Astrocyte (in vitro differentiated cells and primary cell): ENCODE measurements at places on chromosomes 2 and 18. TPM values are rescaled to one million over a fixed set of nuclear protein-coding genes. Genes with fewer than 3 reads are reported as not detected.
A peak's percentile ranks its signal among the peaks of the same experiment; 100 is the strongest.

- no peak for DNase-seq
- H3K4me3 ChIP-seq = no peak overlapping the region
- no peak overlapping the region for H3K27ac ChIP-seq
- H3K27me3 ChIP-seq = no peaks in the 10 kb centered on the region
- H3K36me3 ChIP-seq = no peaks in the 10 kb centered on the region
- H3K4me1 ChIP-seq = peaks cover 16% of the 10 kb centered on the region
Measured at GRCh38 chr2:216922175-216922780, 62.4 kb upstream of the TNP1 start.

DNA sequence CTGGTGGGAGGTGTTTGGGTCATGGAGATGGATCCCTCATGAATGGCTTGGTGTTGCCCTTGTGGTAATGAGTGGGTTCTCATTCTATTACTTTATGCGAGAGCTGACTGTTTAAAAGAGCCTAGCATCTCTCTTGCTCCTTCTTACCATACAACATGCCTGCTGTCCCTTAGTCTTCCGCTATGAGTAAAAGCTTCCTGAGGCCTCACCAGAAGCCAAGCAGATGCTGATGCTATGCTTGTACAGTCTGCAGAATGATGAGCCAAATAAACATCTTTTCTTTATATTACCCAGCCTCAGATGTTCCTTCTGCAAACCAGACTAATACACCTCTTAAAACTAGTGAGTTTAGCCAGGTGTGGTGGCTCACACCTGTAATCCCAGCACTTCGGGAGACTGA, 23.1 kb downstream of the EVA1A start:
- DNase-seq = no peak
- peaks cover 7% of the 10 kb centered on the region for H3K36me3 ChIP-seq
- no peaks in the 10 kb centered on the region for H3K4me1 ChIP-seq
- no peaks in the 10 kb centered on the region for H3K27me3 ChIP-seq
- H3K27ac ChIP-seq = no peak overlapping the region
- H3K4me3 ChIP-seq = no peak overlapping the region

The C2orf80 gene
- total RNA-seq = not detected in 2 replicates

The PLGLB1 gene
- total RNA-seq = 0.59 and 1.8 TPM in 2 replicates

The KATNAL2 gene
- 3.0 and 3.8 TPM in 2 replicates for total RNA-seq

DNA sequence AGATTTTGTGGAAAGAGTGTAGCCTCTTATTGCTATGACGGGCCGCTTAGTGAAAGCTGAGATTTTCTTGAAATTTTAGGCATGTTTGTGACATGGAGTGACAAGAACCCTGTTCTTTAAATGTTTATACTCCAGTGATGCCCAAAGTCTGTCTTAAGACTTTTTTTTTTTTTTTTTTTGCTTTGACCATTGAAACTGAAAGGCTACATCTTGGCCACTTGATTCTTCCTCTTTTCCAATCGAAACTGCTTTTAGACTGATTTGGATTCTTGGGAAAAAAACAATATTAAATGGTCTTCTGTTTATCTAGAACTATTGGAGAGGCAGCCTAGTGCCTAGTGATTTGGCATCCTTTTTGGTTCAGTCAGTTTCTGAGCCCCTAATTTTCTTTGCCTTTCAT, 2.4 kb upstream of the SLC8A1 start:
- no peak overlapping the region for H3K4me3 ChIP-seq
- peaks cover 11% of the 10 kb centered on the region for H3K4me1 ChIP-seq
- H3K36me3 ChIP-seq = no peaks in the 10 kb centered on the region
- no peak overlapping the region for H3K27ac ChIP-seq
- DNase-seq = no peak

DNA sequence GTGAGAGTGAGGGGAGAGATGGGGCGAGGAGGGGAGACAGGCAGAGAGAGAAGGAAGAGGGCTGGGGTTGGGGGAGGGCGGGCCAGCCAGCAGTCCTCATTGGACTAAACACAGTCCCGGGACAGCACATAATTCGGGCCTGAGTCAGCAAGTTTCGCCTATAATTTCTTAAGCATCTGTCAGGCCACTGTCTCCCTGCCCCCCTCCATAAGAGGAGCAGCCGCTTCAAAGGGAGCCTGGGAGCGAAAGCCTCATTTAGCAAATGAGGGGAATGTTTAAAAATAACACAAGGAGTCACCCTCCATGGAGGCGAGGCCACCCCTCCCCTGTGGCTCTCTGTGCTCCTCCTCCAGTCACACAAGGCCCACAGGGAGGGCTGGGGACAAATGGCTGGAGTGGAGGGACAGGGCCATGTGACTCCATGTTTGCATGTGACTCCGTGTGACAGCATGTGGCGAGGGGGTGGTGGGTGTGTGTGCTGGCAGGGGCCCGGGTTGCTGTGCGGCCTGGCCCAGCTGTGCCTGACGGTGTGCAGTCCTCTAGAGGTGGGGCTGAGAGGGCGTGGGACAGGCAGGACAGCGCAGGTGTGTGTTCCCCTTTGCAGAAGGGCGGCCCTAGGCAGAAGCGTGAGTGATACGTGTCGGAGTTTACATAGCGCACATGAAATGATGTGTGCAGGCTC, 162.4 kb downstream of the CELF4 start:
- peak overlapping the region; percentile 17 for H3K27ac ChIP-seq
- no peak overlapping the region for H3K4me3 ChIP-seq
- H3K4me1 ChIP-seq = peaks cover 5% of the 10 kb centered on the region
- H3K27me3 ChIP-seq = no peaks in the 10 kb centered on the region
- no peaks in the 10 kb centered on the region for H3K36me3 ChIP-seq

DNA sequence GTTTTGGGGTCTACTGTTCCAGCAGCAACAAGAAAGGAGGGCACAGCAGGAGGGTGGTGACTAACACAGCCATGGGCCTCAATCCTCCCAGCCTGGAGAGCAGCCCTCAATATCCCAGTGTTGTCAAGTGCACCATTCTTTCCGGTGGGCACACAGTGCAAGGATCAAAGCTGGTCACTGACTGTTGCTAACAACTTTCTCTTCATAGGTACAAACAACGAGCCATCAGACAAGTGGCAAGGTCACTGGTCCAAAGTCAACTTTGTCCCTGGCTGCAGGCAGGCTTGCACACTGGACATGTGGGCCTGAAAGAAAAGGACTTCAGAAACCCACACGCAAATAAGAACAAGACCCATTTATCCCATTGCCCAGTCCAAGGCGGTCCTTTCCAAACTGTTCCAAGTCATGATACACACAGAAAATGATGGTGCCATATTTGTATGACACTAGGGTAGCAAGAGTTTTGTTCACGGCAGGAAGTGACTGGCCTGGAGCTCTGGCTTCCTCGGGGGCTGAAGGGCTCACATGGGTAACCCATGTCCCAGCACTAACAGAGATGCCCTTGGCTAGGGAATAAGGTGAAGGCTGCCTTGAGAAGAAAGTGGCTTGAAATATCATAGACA, 57.0 kb downstream of the KCTD1 start:
- H3K4me3 ChIP-seq = no peak overlapping the region
- no peaks in the 10 kb centered on the region for H3K36me3 ChIP-seq
- no peak overlapping the region for H3K27ac ChIP-seq
- H3K4me1 ChIP-seq = peaks cover 3% of the 10 kb centered on the region

GRCh38 chr2:196066291-196067087, 2.1 kb downstream of the DNAH7 start:
- H3K27me3 ChIP-seq = no peaks in the 10 kb centered on the region
- no peaks in the 10 kb centered on the region for H3K4me1 ChIP-seq
- peak; percentile 14 for DNase-seq
- H3K36me3 ChIP-seq = no peaks in the 10 kb centered on the region

The FAHD2B gene
- 4.3 and 5.7 TPM in 2 replicates for total RNA-seq

The SAG gene
- total RNA-seq = not detected in 2 replicates

GRCh38 chr2:219548990-219549389, 5.2 kb downstream of the TMEM198 start:
- H3K4me3 ChIP-seq = no peak overlapping the region
- no peaks in the 10 kb centered on the region for H3K27me3 ChIP-seq
- H3K4me1 ChIP-seq = peaks cover 20% of the 10 kb centered on the region
- DNase-seq = no peak
- no peak overlapping the region for H3K27ac ChIP-seq

The SLC4A5 gene
- 0.36 and 0.41 TPM in 2 replicates for total RNA-seq

GRCh38 chr18:54094474-54094873, 130.0 kb downstream of the MBD2 start:
- no peaks in the 10 kb centered on the region for H3K27me3 ChIP-seq
- H3K36me3 ChIP-seq = no peaks in the 10 kb centered on the region
- H3K4me1 ChIP-seq = no peaks in the 10 kb centered on the region
- no peak for DNase-seq
- no peak overlapping the region for H3K27ac ChIP-seq

GRCh38 chr2:233011268-233011650, 1.8 kb downstream of the NGEF start:
- H3K4me1 ChIP-seq = no peaks in the 10 kb centered on the region
- no peaks in the 10 kb centered on the region for H3K27me3 ChIP-seq
- DNase-seq = no peak
- H3K27ac ChIP-seq = no peak overlapping the region

GRCh38 chr2:18752022-18752493, 162.7 kb upstream of the NT5C1B start:
- no peak overlapping the region for H3K4me3 ChIP-seq
- H3K27ac ChIP-seq = no peak overlapping the region
- H3K36me3 ChIP-seq = no peaks in the 10 kb centered on the region
- no peaks in the 10 kb centered on the region for H3K27me3 ChIP-seq

The ARHGEF33 gene
- 0.10 and 0.30 TPM in 2 replicates for total RNA-seq

GRCh38 chr18:8162802-8163201, 446.4 kb upstream of the RAB12 start:
- no peaks in the 10 kb centered on the region for H3K4me1 ChIP-seq
- H3K27ac ChIP-seq = no peak overlapping the region
- H3K36me3 ChIP-seq = no peaks in the 10 kb centered on the region
- no peak overlapping the region for H3K4me3 ChIP-seq
- no peak for DNase-seq

DNA sequence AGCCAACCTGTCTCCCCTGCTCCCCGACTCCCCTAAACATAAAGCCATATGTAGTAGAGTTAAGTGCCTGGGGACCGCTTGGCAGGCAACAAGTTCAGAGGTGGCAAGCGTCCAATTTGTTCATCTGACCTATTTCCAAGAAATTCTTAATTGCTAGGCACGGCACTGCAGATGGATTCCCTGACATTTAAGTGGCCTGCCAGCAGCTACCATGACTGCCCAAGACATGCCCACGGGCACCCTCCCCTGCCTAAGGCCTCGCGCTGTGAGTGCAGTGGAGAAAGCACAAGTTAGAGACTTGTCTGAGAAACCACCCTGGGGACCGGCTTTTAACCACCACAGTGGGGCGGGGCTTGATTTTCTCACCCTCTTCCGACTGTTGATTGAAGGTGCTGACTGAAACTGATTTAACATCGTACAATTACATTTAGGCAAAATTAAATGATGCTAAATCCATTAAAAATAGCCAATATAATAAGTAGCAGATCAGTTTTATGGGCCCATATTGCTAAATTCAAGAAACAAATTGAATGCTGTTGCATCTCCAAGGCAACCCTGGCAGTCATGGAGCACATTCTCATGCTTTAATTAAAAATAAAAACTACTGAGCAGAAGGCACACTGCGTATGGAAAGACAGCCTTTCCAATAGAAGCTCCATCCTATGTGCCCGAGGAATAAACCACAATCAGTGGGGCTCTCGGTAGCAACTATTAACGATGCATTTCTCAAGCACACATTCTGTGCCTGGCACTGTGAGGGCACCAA, 163.6 kb upstream of the ACAA2 start:
- peaks cover 11% of the 10 kb centered on the region for H3K27me3 ChIP-seq
- DNase-seq = peak; percentile 2
- no peak overlapping the region for H3K27ac ChIP-seq
- H3K36me3 ChIP-seq = no peaks in the 10 kb centered on the region
- no peak overlapping the region for H3K4me3 ChIP-seq
- H3K4me1 ChIP-seq = no peaks in the 10 kb centered on the region

The HES6 gene
- total RNA-seq = 1.3 and 3.0 TPM in 2 replicates

The AGAP1 gene
- 37.3 and 39.4 TPM in 2 replicates for total RNA-seq

- no peak overlapping the region for H3K27ac ChIP-seq
- no peaks in the 10 kb centered on the region for H3K36me3 ChIP-seq
- no peak overlapping the region for H3K4me3 ChIP-seq
- H3K4me1 ChIP-seq = no peaks in the 10 kb centered on the region
- peaks cover 2% of the 10 kb centered on the region for H3K27me3 ChIP-seq
- no peak for DNase-seq
Measured at GRCh38 chr18:79668203-79668602, 11.4 kb upstream of the CTDP1 start.

DNA sequence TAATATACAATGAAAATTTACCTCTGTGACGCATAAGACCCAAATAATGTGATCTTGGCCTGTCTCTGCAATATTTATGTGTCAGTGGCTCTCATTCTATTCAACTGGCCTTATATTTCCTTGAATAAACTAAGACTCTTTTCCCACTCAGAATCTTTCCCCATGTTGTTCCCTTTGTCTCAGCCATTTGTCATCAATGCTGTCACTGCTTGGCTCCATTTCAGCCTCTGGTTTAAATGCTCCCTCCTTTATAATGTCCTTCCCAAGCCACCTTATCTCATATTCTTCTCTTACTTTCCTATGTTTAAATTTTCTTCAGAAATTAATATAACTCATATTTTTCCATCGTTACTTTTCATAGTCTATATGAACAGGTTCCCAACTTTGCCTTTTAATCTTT, 158.3 kb upstream of the DTNA start:
- H3K36me3 ChIP-seq = no peaks in the 10 kb centered on the region
- H3K27me3 ChIP-seq = no peaks in the 10 kb centered on the region
- no peaks in the 10 kb centered on the region for H3K4me1 ChIP-seq
- no peak for DNase-seq

The SIX2 gene
- total RNA-seq = 7.4 and 10.1 TPM in 2 replicates

The SERPINB3 gene
- total RNA-seq = not detected in 2 replicates

- H3K4me3 ChIP-seq = no peak overlapping the region
- H3K27me3 ChIP-seq = no peaks in the 10 kb centered on the region
- no peak overlapping the region for H3K27ac ChIP-seq
Measured at GRCh38 chr2:166025313-166025712, 71.7 kb upstream of the TTC21B start.

The RNU2-63P gene
- 4.2 and 6.6 TPM in 2 replicates for total RNA-seq

GRCh38 chr2:239763433-239764097, 261.6 kb downstream of the NDUFA10 start:
- H3K4me3 ChIP-seq = no peak overlapping the region
- H3K4me1 ChIP-seq = no peaks in the 10 kb centered on the region
- no peaks in the 10 kb centered on the region for H3K27me3 ChIP-seq
- DNase-seq = no peak

- H3K27me3 ChIP-seq = no peaks in the 10 kb centered on the region
- no peak overlapping the region for H3K27ac ChIP-seq
- H3K4me3 ChIP-seq = no peak overlapping the region
- H3K36me3 ChIP-seq = no peaks in the 10 kb centered on the region
- no peaks in the 10 kb centered on the region for H3K4me1 ChIP-seq
- peak; percentile 68 for DNase-seq
Measured at GRCh38 chr18:41134426-41134825, 820.6 kb upstream of the PIK3C3 start.

- no peaks in the 10 kb centered on the region for H3K27me3 ChIP-seq
- H3K4me1 ChIP-seq = no peaks in the 10 kb centered on the region
- H3K36me3 ChIP-seq = peaks cover 3% of the 10 kb centered on the region
Measured at GRCh38 chr18:49441338-49441938, 19.0 kb downstream of the DYM start.

DNA sequence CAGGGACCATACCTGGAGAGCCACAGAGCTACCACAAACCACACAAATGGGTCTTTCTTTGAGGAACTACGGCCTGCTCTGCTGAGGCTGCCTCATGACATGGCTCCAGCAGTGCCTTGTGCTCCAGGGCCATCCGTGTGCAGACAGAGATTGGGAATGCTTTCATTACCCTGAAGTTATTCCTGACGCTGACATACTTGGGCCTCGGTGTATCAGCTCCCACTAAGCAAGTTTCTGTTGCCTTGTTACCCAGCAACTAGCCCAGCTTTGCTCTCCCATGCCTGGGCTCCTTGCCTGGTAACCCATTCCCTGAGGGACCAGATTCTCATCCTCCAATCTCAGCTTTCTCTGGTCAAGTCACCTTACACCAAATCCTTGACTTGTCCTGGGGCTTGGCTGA, 80.3 kb upstream of the FZD7 start:
- no peaks in the 10 kb centered on the region for H3K27me3 ChIP-seq
- H3K4me1 ChIP-seq = peaks cover 13% of the 10 kb centered on the region
- H3K4me3 ChIP-seq = no peak overlapping the region
- H3K36me3 ChIP-seq = no peaks in the 10 kb centered on the region
- DNase-seq = no peak
